ENCODE measurements at places on chromosomes 6 and 20.

GRCh38 chr6:163651426-163651825, 236.9 kb downstream of the QKI start:
- DNase-seq, result no peak

GRCh38 chr6:151073146-151073545, 166.6 kb upstream of the AKAP12 start:
- DNase-seq, result no peak

GRCh38 chr6:89281779-89282246, 33.3 kb downstream of the GABRR2 start:
- peak; percentile 1 for DNase-seq

DNA sequence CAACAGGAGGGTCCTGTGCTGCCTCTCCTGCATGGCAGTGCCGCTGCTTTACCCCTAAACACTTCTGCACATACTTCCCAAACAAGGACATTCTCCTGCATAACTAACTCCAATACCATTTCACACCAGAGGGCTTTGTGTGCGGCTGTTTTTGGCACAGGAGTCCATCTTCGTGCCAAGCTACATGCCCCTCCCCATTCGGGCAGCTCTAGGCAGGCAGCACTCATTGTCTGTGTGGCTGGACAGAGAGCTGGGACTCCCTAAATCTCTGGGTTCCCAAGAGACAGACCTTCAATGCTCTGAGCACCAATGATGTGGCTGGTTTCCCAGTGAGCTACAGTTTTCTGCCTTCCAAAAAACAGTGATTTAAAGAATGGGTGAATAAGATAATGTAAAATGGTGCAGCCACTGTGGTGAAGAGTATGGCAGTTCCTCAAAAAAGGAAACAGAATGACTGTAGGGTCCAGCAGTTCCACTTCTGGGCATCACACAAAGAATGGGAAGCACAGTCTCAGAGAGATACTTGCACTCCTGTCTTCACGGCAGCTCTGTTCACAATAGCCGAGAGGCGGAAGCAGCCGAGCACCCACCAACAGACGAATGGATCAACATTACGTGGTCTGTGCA, 80.3 kb upstream of the DUSP22 start:
- no peak for DNase-seq

- no peak for DNase-seq
These were observed 25.3 kb upstream of the RIPOR2 start for GRCh38 chr6:24960991-24961475.

GRCh38 chr6:34570066-34570833, 14.1 kb upstream of the SPDEF start:
- no peak for DNase-seq

- DNase-seq, result peak; percentile 21
These were observed 120.0 kb downstream of the UTRN start for GRCh38 chr6:144405163-144405562.
